ENCODE measurements at places on chromosomes 12 and 14.

DNA sequence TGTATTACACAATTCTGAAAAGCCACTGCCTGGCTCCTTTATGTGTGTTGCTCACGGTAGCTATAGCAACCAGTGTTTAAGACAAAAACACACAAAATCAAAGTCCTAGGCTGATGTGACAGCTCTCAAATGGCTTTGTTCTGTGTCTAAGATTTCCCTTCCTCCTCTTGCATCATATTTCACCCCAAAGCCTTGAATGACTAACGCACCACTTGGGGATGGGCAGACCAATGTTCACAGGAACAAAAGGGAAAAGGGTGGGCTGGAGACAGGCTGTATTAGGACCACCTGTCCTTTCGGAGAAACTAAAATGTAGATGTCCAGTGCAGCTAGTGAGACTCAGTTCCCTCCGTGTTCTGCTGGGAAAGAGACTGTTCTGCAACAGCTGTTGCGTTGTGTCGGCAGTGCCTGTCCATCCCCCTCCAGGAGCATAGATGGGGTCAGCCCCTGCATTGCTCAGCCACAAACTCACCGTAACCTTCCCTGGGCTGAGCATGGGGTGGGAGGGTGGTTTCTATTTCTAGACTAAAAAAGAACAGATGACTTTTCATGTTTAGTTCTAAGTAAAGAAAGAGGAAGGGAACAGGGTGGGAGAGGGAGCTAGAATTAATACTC lies 26.8 kb upstream of the DAAM1 start:
- DNase-seq, result peak; percentile 74

GRCh38 chr12:122956035-122956434 lies 10.2 kb downstream of the ABCB9 start:
- DNase-seq, result no peak

- DNase-seq, result no peak
Measured at GRCh38 chr12:110548678-110549077, 34.4 kb downstream of the PPTC7 start.

DNA sequence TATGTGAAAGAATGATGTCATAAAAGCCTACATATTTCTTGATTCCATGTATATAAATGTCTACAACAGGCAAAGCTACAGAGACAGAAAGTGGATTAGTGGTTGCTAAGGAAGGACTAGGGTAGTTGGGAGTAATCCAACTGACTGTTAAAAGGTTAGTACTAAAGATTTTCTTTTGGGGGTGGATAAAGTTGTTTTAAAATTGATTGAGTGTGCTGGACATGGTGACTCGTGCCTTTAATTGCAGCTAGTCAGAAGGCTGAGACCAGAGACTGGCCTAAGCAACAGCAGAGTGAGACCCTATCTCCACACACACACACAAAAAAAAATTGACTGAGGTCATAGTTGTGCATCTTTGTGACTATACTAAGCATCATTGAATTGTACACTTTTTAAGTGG lies 234.3 kb downstream of the C12orf50 start:
- DNase-seq, result no peak

DNA sequence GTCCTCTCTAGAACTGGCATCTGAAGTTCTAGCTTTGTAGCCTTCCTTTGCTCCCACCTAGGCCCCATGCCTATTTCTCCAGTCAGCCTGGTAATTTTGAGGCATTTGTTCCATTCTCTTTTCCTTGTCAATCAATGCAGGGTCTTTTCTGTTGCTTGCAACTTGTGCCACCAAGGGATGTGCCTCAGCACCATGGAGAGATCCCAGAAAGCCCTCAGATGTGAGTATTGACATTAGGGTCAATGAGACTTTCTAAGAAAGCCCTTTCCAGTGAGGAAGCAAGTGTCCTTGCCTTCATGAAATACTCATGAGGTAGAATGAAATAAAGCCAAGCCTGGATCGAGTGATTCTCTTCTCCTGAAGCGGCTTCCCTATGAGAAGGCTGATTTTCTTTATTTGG lies 213.9 kb downstream of the SLC15A4 start:
- no peak for DNase-seq

- DNase-seq, result no peak
Measured at GRCh38 chr14:58656671-58657411, 19.1 kb downstream of the DACT1 start.

GRCh38 chr12:108810636-108811035 lies 46.7 kb downstream of the SSH1 start:
- no peak for DNase-seq

GRCh38 chr12:79327465-79327864 lies 363.3 kb downstream of the PAWR start:
- DNase-seq, result no peak

- DNase-seq, result no peak
Measured at GRCh38 chr14:58513272-58513671, 85.8 kb downstream of the KIAA0586 start.

DNA sequence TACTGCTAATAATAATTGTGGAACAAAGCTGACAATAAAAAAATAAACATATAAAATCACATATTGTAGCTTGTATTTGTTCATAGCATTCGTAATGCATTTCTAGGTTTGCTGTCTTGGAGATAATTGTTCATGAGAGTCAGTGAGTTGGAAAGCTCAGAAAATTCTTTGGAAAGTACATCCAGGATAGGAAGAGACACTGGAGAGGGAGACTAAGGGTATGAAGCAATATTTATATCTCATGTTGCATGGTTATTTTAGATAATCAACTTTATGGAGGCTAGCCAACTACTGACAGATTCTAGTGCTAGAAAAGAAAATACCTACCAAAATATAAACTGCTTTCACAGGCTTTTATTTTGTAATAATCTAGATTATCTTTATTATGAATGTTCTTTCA lies 1095.2 kb downstream of the FSCB start:
- DNase-seq, result no peak

- DNase-seq, result no peak
Measured at GRCh38 chr14:103662591-103662990, 33.6 kb downstream of the KLC1 start.

DNA sequence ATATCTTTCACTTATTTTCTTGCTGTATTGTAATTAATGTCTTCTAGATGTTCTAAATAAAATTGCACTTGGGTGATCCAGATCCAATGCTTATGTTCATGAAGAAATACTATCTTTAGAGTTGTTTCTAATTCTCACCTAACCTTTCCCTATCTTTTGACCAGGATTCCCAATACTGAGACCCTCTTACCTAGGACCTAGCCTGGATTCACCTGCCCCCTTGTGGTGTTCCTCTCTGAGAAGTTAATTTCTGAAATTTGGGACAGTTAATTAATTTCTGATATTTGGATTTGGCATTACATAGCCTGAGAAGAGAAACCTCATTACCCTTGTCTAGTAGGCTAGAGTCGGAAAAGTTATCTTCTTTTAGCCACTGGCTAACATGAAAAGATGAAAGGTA lies 29.5 kb downstream of the FOXA1 start:
- DNase-seq, result no peak

GRCh38 chr14:105165761-105166485 lies 2.7 kb downstream of the JAG2 start:
- no peak for DNase-seq

DNA sequence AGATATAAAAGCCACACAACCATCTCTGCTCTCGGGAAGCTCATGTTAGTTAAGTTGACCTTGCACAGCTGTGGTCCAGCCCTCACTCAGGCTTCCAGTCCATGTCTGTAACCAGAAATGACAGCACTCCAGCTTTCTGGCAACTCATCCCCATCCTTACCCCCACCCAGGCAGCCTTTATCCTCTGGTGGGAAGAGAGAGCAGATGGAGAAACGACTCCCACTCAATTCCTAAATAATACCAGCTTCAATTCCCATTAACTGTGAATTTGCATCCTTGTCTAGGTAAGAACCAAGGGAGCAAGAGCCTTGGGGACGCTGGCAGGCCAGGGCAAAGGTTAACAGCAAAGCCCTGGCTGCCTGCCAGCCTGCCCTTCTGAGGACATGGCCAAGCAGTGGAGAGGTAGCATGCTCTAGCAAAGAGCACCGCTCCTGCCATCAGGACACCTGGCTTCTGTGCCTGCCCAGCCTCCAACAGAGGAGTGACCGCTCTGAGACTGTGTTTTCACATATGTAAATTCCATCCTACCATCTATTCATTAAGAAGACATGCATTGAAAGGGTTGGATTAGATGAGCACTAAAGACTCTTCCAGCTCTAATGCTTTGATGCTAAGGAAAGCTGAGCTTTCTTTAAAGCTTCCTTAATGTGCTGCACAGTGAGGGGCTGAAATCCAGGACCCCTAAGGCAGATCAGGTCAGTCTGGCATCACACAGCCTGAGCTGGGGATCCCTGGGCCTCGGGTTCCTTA lies 236.1 kb downstream of the GRIN2B start:
- no peak for DNase-seq

- no peak for DNase-seq
Measured at GRCh38 chr12:110373025-110373424, 30.5 kb downstream of the ANAPC7 start.

DNA sequence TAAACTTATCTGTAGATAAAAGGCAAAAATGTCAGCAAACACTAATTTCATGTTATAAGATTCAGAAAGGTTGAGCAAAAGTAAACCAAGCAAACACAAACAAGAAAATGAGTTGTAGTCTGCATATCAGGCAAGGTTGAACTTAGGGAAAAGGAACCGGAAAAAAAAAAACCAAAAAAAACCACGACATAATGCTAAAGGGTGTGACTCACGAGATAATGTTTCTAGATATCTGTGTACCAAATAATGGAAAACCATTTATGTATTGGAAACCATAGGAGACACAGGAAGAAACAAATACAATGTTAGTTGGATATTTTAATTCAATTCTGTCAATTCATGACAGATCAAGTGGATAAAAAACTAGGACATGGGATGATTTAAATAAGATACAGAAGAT lies 60.5 kb downstream of the GPATCH2L start:
- no peak for DNase-seq

GRCh38 chr14:42994051-42994736 lies 1387.5 kb downstream of the LRFN5 start:
- DNase-seq, result no peak

GRCh38 chr12:10214136-10214894 lies 1.6 kb downstream of the GABARAPL1 start:
- peak; percentile 21 for DNase-seq

DNA sequence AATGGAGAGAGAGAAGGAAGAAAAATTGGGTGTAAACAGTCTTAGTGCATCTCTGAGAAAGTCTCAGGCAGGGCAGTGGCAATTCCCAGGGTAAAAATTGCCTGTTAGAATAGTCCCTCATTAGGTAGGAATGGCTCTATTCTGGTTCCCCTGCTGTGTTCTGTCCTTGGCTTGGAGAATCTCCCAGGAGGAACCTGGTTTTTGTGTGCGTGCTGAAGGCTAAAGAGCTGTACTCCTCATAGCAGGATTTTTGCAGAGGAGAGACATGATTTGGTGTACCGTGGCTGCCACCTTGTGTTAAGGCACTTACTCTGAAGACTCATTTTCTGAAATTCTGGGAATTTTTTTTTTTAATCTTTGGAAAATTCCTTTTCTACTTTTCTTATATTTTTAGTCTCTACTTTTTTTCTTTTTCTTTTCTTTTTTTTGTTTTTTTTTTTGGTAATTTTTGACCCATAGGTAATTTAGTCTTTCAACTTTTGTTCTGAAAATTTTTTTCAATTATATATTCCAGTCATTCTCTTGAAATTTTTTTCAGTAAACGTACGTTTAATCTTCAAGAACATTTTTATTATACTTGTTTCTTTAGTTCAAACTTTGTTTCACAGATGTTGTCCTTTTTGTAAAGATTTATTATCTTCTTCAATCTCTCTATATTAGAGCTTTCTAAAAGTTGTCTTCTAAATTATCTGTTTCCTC lies 63.8 kb downstream of the FBXO33 start:
- peak; percentile 40 for DNase-seq

GRCh38 chr12:52215587-52216031 lies 17.4 kb upstream of the KRT7 start:
- peak; percentile 47 for DNase-seq

DNA sequence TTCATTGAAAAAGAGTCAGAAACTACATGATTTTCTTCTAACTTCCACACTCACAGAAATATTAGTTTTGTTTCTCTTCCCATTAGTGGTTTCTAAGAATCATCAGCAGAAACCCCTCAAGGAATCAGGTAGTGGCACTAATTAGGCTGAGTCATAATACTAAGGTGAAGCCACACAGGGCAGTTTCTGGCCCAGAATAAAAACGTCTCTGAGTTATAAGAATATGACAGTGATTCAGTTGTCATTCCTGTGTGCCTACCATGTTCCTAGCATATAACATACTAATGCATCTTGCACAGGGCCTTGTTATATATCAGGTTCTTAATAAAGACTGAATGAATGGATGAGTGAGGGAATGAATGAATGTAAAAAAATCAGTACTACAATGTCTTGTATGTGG lies 206.0 kb upstream of the PLEKHG7 start:
- DNase-seq, result no peak

GRCh38 chr12:46874642-46875041 lies 48.8 kb upstream of the SLC38A4 start:
- no peak for DNase-seq

DNA sequence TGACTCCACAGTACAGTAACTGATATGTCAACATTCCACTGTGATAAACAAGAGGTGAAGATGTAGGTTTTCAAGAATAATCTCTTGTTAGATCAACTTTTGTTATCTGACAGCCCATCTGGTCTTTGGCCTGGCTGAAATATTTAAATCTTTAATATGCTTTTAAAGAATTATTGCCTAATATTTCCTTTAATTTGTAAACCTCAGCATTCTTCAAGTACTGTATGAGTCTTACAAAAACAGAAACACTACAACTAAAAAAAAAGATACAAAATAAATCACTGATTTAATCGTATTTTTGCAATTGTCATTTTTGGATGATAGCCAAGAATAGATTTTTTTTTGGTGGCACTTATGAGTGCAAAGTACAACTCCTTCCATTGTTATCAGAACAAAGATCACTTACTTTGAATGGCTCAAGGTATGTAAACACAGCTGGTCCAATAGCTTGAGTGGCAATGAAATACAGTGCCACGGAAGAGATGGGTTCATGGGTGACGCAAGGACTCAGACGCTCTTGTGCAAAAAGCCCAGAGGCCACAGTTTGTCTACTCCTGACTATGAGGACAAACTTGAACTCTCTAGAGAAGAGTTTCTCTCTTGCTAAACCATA lies 109.5 kb downstream of the PAX9 start:
- DNase-seq, result no peak

- no peak for DNase-seq
Measured at GRCh38 chr12:30414507-30414906, 281.2 kb downstream of the IPO8 start.

DNA sequence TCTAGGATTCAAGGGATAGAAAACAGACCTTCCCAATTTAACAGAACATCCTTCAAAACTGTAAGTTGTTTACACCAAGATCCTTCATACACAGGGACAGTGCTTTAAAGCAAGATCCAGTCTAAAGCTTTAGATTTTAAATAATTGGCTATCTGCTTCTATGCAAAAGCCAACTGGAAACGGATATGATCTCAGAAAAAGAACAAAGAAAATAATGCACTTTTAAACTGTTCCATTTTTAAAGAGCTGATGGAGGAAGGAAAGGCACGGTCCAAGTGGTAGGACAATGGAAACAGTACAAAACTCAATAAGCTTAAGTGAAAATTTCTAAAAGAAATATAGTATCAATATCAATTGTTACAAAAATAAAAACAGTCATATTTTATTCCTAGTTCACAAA lies 27.7 kb downstream of the LRP6 start:
- DNase-seq, result no peak

- DNase-seq, result peak; percentile 86
Measured at GRCh38 chr14:69045857-69046475, 66.9 kb upstream of the ACTN1 start.

- DNase-seq, result no peak
Measured at GRCh38 chr14:102610968-102611811, 18.7 kb downstream of the RCOR1 start.
